ENCODE measurements at places on chromosomes 4 and X. TPM values are rescaled to one million over a fixed set of nuclear protein-coding genes. Genes with fewer than 3 reads are reported as not detected.

The SMR3B gene
- not detected for total RNA-seq

GRCh38 chrX:101744085-101744484 is 84.4 kb upstream of the ARMCX2 start:
- no peak for DNase-seq

- no peak for DNase-seq
Observed at GRCh38 chr4:122624205-122624604, 3.3 kb upstream of the IL21 start.

The AREG gene
- total RNA-seq = 1.8 TPM

The IL13RA2 gene
- total RNA-seq = 3.8 TPM

- no peak for DNase-seq
Observed at GRCh38 chrX:38154340-38154739, 66.3 kb downstream of the SRPX start.

All from urinary bladder (tissue), 4 donors.